ENCODE measurements at places on chromosomes 16 and 17.

GRCh38 chr16:179211-180092, 807 bp upstream of the HBQ1 start:
- no peak for DNase-seq

DNA sequence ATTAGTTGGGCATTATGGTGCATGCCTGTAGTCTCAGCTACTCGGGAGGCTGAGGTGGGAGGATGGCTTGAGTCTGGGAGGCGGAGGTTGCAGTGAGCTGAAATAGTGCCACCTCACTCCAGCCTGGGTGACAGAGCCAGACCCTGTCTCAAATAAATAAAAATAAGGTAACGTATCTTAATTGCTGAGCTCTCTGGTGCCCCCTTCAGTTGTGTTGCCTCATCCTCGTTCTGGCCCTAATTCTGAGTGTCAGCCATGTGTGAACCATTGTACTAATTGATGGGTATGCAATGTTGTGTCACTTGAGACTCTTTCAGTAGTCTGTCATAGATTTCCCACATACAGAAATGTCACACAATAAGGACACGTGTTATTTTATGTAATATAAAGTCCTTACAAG, 363.1 kb upstream of the RBFOX1 start:
- no peak for DNase-seq

- DNase-seq: no peak
Measured at GRCh38 chr16:58070585-58070984, 45.0 kb downstream of the MMP15 start.

DNA sequence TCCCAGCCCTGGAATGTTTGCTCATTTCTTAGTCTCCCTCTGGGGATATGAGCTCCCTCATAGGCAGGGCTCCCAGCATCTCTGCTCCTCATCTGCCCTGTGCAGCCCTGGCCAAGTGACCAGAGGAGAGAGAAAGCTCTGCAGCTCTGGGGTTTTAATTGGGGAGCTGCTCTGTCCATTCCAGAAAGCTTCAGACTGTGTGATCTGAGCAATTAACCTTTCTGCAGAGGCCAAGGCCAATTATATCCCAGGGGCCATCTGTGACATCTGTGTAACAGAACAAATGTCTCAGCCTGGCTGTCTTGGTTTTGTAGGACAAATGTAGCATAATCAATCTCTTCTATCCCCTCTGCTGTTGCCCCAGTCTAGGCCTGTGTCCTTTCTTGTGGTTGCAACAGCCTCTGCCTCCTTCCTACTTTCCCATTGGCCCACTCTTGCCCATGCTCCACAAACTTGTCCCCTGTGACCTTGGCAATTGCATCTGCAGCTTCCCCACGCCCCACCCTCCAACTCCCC, 156.0 kb downstream of the GSG1L start:
- DNase-seq: no peak

DNA sequence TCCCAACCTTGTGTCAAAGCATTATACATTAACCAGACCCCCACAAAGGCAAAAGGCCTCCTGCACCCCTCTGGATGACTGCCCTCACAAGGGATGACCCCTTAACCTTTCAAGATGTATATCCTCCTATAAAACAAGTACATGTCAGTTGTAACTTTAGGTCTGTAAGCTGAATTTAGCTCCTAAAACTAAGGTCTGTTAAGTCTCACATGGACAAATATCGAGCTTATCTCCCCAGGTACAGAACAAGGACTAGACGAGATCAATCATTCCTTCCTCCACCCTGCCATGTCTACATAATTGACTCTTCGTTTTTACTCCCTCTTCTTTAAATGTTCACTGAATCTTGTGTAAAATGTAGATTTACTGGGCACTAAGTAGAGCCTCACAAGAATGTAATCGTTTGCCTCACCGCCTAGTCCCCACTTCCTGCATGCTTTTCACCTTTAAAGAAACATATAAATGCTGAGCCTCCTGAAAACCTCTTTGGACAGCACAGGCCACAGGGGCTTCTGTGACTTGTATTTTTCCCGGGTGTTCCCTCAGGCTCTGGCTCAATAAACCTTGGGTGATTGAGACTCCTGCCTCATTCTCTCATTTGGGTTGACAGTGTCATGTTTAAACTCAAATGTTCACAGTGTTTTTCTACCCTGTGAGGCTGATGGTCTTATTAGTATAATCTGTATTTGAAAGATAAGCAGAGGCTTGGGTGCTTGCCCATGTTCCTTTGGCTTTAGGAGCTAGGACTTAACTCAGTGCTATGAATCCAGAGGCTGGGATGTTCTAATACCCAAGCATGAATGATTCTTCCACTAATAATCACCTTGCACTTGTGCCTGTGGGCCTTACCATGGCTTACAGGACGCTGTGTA, 37.6 kb downstream of the MMD start:
- DNase-seq: no peak

DNA sequence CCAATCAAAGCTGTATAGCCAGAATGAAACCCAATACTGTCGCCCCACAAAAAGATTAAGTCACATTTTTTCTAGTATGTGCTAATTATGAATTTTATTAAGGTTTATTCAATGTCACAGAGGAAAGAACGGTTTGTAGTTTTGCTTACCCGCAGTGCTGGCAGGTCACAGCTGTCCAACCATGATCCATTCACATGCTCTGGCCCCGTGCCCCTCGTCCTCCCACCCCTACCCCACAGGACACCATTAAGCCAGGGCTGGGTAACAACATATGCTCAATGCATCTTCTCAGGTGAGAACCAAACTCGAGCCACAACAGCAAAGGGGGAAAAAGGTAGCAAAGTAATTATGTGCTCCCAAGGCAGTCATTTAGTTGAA, 589 bp upstream of the FBF1 start:
- DNase-seq: no peak

- DNase-seq: no peak
Measured at GRCh38 chr16:2529061-2529931, 1.9 kb downstream of the CEMP1 start.

GRCh38 chr17:28372945-28373274, 1.4 kb downstream of the SARM1 start:
- no peak for DNase-seq

- DNase-seq: no peak
Measured at GRCh38 chr16:3641801-3642396, 12.6 kb upstream of the DNASE1 start.

DNA sequence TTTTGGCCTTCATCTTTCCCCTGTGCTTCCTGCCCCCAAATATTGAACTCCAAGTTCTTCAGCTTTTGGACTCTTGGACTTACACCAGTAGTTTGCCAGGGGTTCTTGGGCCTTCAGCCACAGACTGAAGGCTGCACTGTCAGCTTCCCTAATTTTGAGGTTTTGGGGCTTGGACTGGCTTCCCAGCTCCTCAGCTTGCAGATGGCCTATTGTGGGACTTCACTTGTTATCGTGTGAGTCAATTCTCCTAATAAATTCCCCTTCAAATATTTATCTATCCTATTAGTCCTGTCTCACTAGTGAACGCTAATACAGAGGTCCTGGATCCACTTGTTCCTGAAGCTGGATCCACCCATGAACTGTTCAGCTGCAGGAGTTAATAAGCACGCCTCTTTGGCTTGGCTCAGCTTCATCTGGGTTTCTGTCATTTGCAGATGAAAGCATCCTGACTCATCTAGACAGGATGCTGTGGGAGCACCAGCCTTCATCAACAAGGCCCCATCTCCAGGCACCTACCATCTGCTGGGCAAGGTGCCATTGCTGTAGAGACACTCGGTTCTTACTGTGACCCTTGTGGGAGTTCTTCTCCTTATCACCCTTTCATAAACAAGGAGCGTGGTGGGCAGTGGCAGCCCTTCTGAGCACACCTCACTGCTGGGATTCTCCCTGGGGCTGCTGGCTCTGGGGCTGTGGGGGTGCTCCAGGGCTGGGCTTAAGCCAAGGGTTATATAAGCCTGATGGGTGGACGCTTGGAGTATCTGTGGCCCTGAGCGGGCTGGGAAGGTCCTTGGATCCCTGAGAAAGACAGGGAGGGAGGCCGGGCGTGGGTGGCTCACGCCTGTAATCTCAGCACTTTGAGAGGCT, 23.1 kb downstream of the LAT start:
- DNase-seq: no peak

- DNase-seq: no peak
Measured at GRCh38 chr16:21937336-21937829, 15.8 kb upstream of the UQCRC2 start.

DNA sequence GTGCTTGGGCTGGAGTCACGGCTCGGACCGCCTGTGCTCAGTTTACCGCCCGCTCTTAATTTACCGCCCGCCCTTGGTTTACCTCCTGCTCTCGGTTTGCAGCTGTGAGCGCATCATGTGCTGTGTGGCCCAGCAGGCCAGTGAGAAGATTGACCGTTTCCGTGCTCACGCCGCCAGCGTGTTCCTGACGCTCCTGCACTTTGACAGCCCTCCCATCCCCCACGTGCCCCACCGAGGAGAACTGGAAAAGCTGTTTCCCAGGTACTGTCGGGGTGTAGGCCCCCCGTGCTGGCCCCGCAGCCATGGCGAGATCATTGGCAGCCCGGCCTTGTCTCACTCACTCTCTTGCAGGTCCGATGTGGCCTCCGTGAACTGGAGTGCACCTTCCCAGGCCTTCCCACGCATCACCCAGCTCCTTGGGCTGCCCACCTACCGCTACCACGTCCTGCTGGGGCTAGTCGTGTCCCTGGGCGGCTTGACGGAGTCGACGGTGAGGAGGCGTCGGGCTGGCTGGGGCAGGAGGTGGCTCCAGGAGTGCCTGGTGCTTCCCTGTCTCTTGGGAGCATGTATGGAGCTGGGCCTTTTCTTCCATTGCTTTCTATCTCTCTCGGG, 89.3 kb upstream of the ZNF750 start:
- no peak for DNase-seq

- no peak for DNase-seq
Measured at GRCh38 chr16:4847774-4848587, 700 bp downstream of the UBN1 start.

- no peak for DNase-seq
Measured at GRCh38 chr16:13351601-13352217, 450.3 kb downstream of the SHISA9 start.
